Pancreas (tissue), 10 donors: ENCODE measurements at places on chromosomes 1 and 21. TPM values are rescaled to one million over a fixed set of nuclear protein-coding genes. Genes with fewer than 3 reads are reported as not detected.

FCER1G gene
- 10.9 TPM for total RNA-seq

LPGAT1 gene
- 34.0 TPM for total RNA-seq

PPIAL4G gene
- total RNA-seq, result not detected

FAM110D gene
- total RNA-seq, result 1.0 TPM

OR2G6 gene
- not detected for total RNA-seq

SPATA21 gene
- 0.90 TPM for total RNA-seq

MMEL1 gene
- total RNA-seq, result 2.4 TPM

EDARADD gene
- 4.1 TPM for total RNA-seq

ACAP3 gene
- 17.2 TPM for total RNA-seq

PROK1 gene
- 0.12 TPM for total RNA-seq

OR11L1 gene
- total RNA-seq, result not detected

DMRTA2 gene
- total RNA-seq, result not detected

PIGR gene
- 83.4 TPM for total RNA-seq

NPPB gene
- 0.28 TPM for total RNA-seq

SOX13 gene
- total RNA-seq, result 27.2 TPM

HSF2BP gene
- 0.25 TPM for total RNA-seq

SLAMF6 gene
- 0.22 TPM for total RNA-seq

CNKSR1 gene
- 16.2 TPM for total RNA-seq

G0S2 gene
- total RNA-seq, result 14.1 TPM

DSCAM gene
- 0.13 TPM for total RNA-seq

PTTG1IP gene
- 82.6 TPM for total RNA-seq

ADORA1 gene
- 16.3 TPM for total RNA-seq

ATF3 gene
- 19.1 TPM for total RNA-seq

LHX8 gene
- not detected for total RNA-seq

KIF21B gene
- 0.51 TPM for total RNA-seq

TRPM2 gene
- total RNA-seq, result 0.57 TPM

MR1 gene
- 2.7 TPM for total RNA-seq

KRTAP21-2 gene
- not detected for total RNA-seq

KLHDC8A gene
- total RNA-seq, result 0.81 TPM

OR2L2 gene
- 0.05 TPM for total RNA-seq

C1orf115 gene
- total RNA-seq, result 5.0 TPM
